ENCODE measurements at places on chromosomes 7 and 10.

DNA sequence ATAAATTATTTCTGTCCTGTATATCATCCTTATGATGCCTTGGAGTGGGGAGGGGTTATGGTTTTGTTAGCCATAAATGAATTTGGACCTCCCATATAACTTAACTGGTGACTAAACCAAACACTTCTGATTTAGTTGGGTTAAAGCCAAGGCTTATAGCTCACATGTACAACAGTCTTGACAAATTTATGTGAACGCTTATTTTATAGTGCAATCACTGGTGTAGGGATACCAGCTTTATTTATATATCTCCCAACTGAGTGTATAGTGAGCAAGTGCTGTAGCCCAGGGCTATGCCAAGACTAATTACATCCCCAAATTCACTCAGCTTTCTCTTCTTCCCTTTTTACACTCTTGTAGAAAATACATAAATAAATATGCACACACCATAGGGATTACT lies 956.2 kb downstream of the SORCS3 start:
- no peak for DNase-seq

DNA sequence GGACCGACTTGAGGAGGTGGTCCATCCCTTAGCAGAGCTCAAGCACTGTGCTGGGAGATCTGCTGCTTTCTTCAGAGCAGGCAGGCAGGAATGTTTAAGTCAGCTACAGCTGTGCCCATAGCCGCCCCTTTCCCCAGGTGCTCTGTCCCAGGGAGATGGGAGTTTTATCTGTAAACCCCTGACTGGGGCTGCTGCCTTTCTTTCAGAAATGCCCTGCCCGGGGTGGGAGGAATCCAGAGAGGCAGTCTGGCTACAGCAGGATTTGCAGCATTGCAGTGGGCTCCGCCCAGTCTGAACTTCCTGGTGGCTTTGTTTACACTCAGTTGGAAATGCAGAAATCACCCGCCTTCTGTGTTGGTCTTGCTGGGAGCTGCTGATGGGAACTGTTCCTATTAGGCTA lies 51.2 kb upstream of the SEMA3A start:
- no peak for DNase-seq

DNA sequence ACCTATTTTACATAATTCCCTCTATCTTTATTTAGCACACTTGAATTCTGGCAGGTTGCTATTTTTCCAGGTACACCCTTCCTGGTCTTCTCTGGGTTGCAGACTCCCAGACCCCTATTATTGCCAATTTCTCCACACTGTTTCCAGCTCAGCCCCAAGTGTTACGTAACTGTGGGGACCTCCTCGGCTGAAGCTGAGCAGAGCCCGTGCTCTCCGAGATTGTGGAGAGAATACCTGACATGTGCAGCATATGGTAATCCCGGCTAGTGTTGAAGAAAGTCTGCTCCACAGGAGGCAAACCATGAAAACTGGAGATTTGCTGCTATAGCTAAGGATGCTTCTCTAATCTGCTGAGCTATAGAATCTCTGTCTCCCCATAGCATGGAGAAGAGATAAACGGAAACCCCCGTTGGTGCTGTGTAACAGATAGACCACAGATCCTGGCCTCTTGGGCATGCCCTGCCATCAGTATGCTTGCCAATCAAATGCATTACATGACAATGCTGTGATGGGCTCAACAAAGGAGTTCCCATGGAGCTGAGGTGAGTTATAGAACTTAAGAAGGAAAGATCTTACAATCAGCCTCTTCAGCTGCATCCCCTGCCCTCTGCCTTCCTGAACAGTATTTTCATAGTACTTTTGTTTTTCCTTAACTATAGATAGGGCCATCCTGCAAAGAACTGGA lies 144.6 kb upstream of the AOAH start:
- DNase-seq, result no peak

GRCh38 chr7:25244254-25245033 lies 16.2 kb upstream of the NPVF start:
- DNase-seq, result no peak

DNA sequence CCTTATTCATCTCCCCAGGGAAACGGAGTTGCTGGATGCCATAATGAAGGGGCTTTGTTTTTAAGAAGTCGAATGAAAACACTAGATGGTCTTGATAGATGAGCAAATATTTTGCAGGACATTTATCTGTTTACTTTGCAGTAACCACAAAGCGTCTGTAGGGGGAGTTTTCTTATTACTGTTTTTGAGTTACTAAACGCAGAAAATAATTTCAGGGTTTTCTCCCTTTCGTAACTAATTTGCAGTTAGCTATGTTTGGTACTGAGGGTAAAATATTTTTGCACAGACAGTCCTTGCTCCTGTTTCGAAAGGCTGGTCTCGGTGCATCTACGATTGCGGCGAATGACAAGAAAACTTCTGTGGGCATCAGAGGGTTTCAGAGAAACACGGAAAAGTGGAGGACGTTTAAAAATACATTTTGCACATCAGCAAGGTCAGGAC lies 505.6 kb upstream of the MKI67 start:
- DNase-seq, result no peak

Data from stimulated activated CD8-positive, alpha-beta memory T cell treated with anti-CD3 and anti-CD28 coated beads, Interleukin-2, amount 100 ng/mL, for 48 hours (primary cell).